Esophagus muscularis mucosa (tissue), 4 donors: ENCODE measurements at places on chromosomes 4 and X. TPM values are rescaled to one million over a fixed set of nuclear protein-coding genes. Genes with fewer than 3 reads are reported as not detected.

The SOWAHB gene
- not detected for total RNA-seq

The CFAP99 gene
- total RNA-seq, result not detected

The FMR1NB gene
- not detected for total RNA-seq

The SPANXD gene
- total RNA-seq, result not detected

The RNF150 gene
- 43.6 TPM for total RNA-seq

The GPR82 gene
- total RNA-seq, result 0.34 TPM

The TEX13C gene
- not detected for total RNA-seq
